ENCODE measurements at places on chromosomes 3 and 15.

- no peak for DNase-seq
These were observed 56.3 kb downstream of the HMG20A start for GRCh38 chr15:77476995-77477394.

- no peak for DNase-seq
These were observed 21.1 kb upstream of the SLC41A3 start for GRCh38 chr3:126104742-126105605.

DNA sequence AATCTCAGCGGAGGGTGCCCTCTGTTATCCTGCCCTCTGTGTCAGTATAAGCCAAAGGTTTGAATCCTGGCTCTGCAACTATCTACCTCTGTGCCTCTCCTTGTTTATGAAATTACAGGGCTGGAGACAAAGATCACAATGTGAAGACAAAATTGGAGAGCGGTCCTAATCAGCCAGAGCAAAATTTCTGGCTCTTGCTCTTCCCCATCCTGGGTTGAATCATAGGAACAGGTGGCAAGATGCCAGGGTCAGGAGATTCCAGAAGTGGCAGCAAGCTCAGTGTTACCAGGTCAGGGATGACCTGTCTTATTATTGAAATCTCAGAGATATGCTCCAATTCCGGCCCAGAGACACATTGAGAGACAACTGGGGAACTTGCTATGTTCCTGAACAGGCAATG is 2.3 kb upstream of the CCR2 start:
- DNase-seq, result no peak

DNA sequence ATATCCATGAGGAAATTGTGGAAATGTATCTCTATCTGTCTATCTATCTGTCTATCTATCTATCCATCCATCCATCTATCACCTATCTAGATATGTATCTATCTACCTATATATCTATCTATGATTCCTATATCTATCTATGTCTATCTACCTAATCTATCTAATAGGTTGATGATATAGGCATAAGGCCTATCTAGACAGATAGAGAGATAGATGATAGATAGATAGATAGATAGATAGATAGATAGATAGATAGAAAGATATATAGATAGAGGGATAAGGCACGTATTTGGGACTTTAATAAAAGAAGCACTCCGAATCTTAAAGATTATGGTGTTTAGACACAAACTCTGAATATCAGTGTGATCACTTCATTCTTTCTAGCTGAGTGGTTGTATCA is 58.1 kb downstream of the DIPK2A start:
- no peak for DNase-seq

DNA sequence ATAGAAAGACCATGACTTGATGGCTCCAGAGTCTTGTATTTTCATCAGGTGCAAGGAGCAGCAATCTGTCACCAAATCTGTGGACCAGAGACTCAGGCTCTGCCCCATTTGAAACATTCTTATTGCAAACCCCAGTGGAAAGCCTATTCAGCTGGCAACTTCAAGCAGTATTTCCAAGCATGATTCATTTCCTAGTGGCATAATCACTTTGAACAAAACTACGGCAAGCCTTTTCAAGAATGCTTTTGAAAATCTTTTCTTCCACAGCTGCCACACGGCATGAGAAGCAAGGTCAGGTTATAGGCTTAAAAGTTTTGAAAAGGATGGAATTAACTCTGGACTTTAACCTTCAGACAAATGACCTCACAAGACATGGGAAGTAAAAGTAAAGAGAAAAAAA is 122.0 kb upstream of the BFSP2 start:
- DNase-seq, result no peak

DNA sequence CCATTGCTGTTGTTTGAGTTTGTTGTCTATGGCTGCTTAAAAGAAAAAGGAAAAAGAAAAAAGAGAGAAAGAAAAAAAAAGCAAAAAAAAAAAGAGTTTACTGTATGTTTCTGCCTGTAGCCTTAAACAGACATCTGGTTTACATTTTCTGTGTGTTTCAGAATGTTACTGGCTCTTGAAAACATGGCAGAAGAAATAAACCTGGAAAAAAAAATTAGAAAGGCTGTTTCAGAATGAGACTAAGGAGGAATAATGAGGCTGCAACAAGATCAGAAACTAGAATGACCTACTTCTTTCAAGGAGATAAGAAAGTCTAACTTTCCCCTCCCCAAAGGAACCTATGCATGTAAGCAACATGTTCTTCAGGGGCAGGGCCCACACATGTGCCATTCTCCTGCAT is 292.1 kb downstream of the DIPK2A start:
- DNase-seq, result no peak
